CD8-positive, alpha-beta memory T cell (primary cell): ENCODE measurements at places on chromosomes 12 and 14. TPM values are rescaled to one million over a fixed set of nuclear protein-coding genes. Genes with fewer than 3 reads are reported as not detected.

Gene TBC1D30
- 1.7 TPM for total RNA-seq

Gene KRT86
- not detected for total RNA-seq

Gene PMEL
- 0.28 TPM for total RNA-seq

Gene SYT1
- not detected for total RNA-seq

Gene MYH7
- total RNA-seq: not detected

DNA sequence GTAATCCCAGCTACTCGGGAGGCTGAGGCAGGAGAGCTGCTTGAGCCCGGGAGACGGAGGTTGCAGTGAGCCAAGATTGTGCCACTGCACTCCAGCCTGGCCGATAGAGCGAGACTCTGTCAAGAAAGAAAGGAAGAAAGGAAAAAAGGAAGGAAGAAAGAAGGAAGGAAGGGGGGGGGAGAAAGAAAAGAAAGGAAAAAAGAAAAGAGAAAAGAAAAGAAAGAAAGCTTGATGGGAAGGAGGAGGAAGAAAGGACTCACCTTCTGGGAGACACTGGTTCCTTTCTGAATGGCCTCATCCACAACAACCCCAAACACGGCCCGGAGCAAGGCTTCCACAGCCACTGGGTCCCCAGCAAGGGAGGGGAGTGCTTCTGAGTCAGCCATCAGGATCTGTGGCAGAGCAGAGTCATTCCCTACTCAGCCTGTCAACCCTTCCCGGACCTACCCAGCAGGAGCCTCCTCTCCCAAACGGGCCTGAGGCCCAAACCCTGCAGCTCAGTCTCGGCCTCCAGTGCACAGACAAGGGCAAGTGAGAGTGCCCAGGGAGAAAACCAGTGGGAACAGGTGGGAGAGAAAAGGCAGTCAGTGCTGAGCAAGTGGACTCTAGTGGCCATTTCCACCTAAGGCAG lies 7.3 kb upstream of the ZNF740 start:
- no peaks in the 10 kb centered on the region for H3K4me1 ChIP-seq
- H3K27ac ChIP-seq: no peak overlapping the region
- no peaks in the 10 kb centered on the region for H3K27me3 ChIP-seq
- H3K36me3 ChIP-seq: no peaks in the 10 kb centered on the region
- H3K4me3 ChIP-seq: no peak overlapping the region

- no peaks in the 10 kb centered on the region for H3K36me3 ChIP-seq
- peak within 1 kb of the TSS; percentile 24 for H3K27ac ChIP-seq
- H3K4me1 ChIP-seq: peaks cover 6% of the 10 kb centered on the region
- H3K27me3 ChIP-seq: peaks cover 12% of the 10 kb centered on the region
Measured at GRCh38 chr12:31590642-31591379, at the start of gene DENND5B. TSS of gene DENND5B (minus strand) at chr12:31591136. CDS start at chr12:31590832, 304 bp downstream.

DNA sequence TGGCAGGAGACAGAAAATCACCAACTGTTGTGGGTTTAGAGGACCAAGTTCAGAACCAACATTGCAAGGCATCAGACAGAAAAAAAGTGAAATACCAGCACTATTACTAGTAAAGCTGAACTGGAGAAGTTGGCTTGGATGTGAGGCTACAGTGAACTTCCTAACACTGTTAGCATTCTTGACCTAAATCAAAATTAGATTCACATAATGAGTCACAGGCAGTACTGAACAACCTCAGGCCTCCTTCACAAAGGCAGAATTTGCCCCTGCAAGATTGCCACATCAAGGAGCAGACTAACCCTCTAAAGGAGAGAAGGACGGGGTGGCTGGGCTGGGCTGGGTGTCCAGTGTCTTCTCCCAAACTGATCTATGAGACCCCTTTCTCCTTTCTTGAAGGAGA lies 539.7 kb downstream of the SNAPC1 start:
- H3K27me3 ChIP-seq: no peaks in the 10 kb centered on the region
- H3K27ac ChIP-seq: no peak overlapping the region
- no peak for DNase-seq
- H3K4me1 ChIP-seq: no peaks in the 10 kb centered on the region
- H3K4me3 ChIP-seq: no peak overlapping the region
- H3K36me3 ChIP-seq: no peaks in the 10 kb centered on the region

GRCh38 chr12:105832806-105833205 lies 305.9 kb downstream of the NUAK1 start:
- H3K4me1 ChIP-seq: no peaks in the 10 kb centered on the region
- no peak for DNase-seq
- H3K27me3 ChIP-seq: no peaks in the 10 kb centered on the region
- H3K4me3 ChIP-seq: no peak overlapping the region
- H3K27ac ChIP-seq: no peak overlapping the region

DNA sequence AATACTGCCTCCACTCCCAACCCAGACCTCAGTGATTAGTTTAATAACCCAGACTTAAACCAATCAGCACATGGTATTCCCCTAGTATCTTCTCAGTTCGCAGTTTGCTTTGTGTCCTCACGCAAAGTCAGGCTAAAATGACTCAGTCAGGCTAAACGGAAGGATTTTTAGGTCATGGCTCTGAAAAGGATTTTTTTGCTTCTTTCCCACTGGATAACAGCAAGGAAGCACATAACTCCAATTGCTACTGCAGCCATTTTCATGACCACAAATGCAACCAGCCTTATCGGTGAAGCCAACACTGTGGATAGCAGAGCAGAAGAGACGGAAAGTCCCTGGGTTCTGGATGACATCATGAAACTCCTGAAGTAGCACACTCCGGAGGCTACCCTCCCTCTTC lies 67.7 kb downstream of the ZC3H14 start:
- H3K27ac ChIP-seq: no peak overlapping the region
- H3K36me3 ChIP-seq: no peaks in the 10 kb centered on the region
- H3K4me3 ChIP-seq: no peak overlapping the region
- DNase-seq: no peak

GRCh38 chr12:84822525-84822924 lies 90.1 kb downstream of the SLC6A15 start:
- no peak overlapping the region for H3K4me3 ChIP-seq
- no peaks in the 10 kb centered on the region for H3K4me1 ChIP-seq
- DNase-seq: no peak
- H3K36me3 ChIP-seq: no peaks in the 10 kb centered on the region
- H3K27me3 ChIP-seq: no peaks in the 10 kb centered on the region

DNA sequence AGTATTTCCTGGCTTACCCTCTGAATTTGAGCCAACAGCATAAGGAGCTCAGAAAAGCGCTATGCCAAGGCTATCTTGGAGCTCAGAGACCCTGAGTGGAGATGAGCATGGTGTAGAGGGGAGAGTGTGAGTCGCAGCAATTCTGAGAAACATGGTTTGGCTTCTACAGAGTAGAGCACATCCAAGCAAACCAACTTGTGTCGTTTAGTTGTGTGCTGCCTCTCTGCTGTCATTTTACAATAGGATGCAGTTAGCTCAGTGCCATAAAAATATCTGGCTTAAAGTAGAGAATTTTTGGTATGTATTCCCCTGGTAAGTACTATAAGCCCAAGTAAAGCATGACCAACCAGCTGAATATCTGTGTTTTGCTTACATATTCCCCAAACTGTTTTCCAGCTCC lies 249.2 kb downstream of the TRHDE start:
- H3K4me3 ChIP-seq: no peak overlapping the region
- H3K27me3 ChIP-seq: no peaks in the 10 kb centered on the region
- no peaks in the 10 kb centered on the region for H3K4me1 ChIP-seq
- no peak overlapping the region for H3K27ac ChIP-seq

- H3K36me3 ChIP-seq: no peaks in the 10 kb centered on the region
- H3K27ac ChIP-seq: no peak overlapping the region
- H3K4me1 ChIP-seq: peaks cover 52% of the 10 kb centered on the region
- no peaks in the 10 kb centered on the region for H3K27me3 ChIP-seq
Measured at GRCh38 chr12:52585066-52585465, 11.4 kb upstream of the KRT74 start.

- no peaks in the 10 kb centered on the region for H3K36me3 ChIP-seq
- peaks cover 10% of the 10 kb centered on the region for H3K27me3 ChIP-seq
- peak; percentile 59 for DNase-seq
Measured at GRCh38 chr14:103104654-103105452, 10.3 kb downstream of the EXOC3L4 start.

- H3K4me1 ChIP-seq: peaks cover 88% of the 10 kb centered on the region
- no peak for DNase-seq
- H3K4me3 ChIP-seq: no peak overlapping the region
- no peaks in the 10 kb centered on the region for H3K27me3 ChIP-seq
Measured at GRCh38 chr12:57840726-57841125, 5.8 kb downstream of the CTDSP2 start.
